ENCODE measurements at places on chromosomes 1 and 21.

DNA sequence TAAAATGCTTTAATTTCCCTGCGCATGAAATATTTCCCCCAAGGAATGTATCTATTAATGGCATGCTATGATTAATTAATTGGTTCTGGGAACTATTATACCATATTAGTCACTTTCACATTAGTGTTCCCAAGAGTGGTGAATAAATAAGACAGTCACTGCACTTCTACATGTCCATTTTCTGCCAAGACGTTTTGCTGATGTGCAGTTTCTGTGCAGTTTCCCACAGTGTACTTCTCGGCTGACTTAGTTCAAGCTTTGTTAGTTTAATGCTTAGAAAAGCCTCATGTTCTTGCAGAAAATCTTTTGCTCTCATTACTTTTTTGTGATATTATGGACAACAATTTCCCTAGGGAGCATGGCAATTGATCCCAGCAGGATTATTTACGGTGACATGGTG lies 1014.5 kb downstream of the BRINP3 start:
- no peak for DNase-seq

- DNase-seq = no peak
Observed at GRCh38 chr21:44544566-44544965, 4.6 kb upstream of the KRTAP10-1 start.

DNA sequence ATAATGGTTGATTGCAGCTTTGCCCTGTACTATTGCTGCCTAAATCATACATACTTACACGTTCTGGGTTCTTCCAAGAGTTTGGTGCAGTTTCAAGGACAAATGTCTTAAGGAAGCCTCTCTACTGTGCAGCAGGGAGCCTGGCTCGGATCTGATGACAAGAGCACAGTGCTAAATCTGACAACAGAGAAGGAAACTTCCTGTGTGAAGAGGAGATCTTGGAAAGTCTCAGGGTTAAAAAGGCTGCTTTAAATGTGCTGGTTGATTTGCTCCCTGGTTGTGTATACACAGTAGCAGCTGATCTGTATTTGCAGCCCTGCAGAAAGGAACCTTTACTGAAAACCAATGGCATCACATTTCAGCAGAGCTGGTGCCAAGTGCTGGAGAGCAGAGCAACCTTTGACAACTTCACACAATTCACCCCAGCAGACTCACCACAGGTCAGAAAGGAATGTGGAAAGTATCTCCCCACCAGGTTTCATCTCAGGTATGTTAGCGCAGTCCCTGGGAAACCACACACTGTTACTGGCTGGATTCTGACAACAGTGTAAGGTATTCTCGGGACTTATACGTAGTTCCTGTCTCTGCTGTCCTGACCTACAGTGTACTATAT lies 355.0 kb upstream of the ESRRG start:
- DNase-seq = no peak

DNA sequence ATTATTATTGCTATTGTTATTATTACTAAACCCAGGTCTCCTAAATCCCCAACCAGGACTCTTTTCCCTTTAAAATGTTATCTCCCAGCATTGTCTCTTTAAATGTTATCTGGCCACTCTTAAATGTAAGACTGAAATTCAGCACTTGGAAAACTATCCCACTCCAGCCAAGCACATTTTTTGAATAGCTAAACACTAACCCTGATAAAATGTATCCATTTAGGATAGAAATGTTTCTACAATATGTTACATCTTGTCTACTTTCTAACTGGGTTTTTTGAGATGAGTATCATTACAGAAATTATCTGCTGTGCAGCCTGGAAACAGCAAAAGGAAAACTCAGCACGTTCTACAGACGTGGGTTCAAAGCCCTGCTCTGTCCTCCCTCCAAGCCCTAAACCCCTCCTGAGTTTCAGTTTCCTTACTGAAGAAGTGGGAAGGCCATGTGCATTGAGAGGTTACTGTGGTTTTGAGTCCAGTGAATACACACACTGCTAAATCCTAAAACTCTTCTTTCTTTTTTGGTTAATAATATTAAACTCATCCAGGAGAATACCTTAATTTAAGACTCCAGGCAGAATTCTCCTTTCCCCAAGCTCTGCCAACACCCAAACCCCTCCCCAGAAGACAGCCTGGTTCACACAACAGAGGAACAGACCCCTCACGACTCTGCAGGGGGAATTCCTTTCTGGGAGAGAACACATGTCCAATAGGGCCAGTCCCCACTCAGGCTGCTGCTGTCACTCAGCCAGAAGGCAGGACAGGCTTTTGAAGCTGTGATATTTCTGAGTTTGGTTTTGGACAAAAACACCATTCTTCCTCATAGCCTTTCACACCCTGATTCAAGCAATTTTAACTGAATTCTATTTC lies 41.9 kb downstream of the HIVEP3 start:
- DNase-seq = no peak

GRCh38 chr1:193588311-193589082 lies 402.1 kb upstream of the B3GALT2 start:
- no peak for DNase-seq

DNA sequence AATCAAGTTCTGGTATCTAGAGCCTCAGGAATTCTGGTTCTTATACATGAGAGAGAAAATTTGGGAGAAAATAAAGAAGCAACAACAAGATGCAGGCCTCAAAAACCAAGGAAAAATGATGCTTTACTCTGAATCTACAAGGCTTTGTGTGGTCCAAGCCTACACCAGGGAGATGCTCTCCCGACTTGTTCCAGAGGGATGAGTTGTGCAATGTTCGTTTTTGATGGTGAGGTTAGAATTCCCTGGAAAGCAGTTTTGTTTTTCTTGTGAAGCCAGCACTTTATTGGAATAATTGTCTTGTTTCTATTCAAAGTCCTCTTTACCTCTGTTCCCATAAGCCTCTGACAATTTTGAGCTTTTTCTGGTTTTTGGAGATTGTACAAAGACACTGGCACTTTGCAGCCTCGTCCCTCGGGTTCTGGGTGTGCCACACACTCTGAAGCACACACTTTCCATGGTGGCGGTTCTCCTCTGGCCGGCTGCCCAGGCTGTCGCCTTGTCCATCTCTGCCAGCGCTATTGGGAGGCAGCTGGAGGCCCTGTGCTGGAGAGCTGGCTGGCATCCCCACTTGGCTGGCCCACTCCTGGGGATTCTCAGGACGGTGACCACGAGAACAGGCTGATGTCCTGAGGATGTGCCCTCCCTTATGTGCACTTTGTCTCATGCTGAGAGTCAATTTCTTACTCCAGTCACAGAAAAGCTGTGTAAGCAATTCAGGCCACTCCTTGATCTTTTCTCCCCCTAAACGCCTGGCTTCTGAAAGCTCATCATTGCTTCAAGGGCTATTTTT lies 70.2 kb downstream of the EDEM3 start:
- DNase-seq = no peak
